ENCODE measurements at places on chromosomes 4 and X.

- DNase-seq, result no peak
Measured at GRCh38 chrX:153626025-153626633, 20.9 kb upstream of the DUSP9 start.

- DNase-seq, result no peak
Measured at GRCh38 chr4:94763500-94763899, 5.7 kb downstream of the BMPR1B start.

DNA sequence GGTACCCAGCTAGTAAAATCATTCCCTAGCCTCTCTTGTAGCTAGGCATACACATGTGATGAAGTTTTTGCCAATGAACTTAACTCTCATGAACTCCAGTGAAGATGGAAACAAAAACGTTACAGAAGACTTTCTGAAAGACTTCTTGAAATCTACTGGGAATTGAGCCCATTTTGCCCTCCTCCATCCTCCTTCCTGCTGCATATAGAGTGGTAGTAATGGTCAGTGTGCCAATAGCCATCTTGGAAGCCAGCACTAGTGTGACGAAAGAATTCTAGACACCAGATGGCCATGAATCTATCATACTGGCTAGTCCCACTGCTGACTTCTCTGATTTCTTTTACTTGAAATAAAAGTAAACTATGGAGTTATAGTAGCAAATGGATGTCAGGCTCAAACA, 30.9 kb upstream of the PPA2 start:
- DNase-seq, result no peak

GRCh38 chrX:44874420-44875184, 1.6 kb downstream of the KDM6A start:
- DNase-seq, result no peak

GRCh38 chr4:99028187-99028586, 32.7 kb downstream of the METAP1 start:
- no peak for DNase-seq

DNA sequence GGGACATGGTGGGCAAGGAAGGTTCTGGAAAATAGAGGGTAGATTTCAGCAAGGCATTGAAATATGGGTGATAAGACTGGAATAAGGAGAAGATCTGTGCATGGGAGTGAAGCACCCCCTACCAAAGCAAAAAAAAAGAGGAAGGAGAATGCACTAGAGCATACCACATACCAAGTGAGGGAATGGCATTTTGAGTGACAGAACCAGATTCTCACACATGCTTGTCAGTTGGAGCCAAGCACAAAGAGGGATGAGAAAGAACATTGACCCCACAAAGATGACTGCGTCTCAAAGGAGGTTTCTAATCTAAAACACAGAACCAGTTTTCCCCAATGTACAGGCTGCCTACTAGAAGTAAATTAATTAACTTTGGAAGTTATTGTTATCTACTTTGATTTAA, 140.3 kb upstream of the SMAD1 start:
- DNase-seq, result no peak

DNA sequence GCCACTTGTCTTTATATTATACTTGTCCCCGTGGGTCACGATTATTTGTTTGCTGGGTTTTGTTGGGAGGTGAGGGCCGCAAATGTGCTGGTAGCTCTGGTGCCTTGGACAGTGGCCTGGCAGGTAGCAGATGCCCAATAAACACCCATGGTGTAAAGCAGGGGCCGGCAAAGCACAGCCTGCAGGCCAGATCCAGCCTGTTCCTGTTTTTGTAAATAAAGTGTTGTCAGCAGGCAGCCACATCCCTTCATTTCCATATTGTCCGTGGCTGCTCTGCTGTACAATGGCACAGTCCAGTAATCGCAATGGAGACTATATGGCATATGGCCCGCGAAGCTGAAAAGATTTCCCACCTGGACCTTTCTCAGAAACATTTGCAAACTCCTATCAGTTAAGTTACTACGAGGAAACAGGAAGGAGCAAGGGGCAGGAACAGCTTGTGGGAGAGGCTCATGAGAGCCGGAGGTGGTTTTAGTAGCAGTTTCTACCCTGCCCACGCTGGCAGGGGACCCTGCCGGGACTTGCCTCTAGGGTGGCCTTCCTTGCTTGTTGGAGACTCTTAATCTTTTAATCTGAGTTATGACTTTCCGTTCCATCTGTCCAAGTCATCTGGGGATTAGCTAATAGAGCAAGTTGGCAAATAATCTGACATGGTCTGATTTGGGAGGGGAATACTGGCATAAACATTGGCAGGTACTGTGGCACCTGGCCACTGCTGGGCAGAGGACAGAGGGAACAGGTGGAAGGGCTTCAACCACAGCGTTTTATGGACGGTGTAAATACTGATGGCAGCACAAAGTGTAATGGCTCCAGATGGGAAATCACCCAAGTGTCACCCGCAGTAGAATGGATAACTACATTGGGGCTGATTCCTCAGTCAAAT, 19.6 kb downstream of the CLCN4 start:
- no peak for DNase-seq

DNA sequence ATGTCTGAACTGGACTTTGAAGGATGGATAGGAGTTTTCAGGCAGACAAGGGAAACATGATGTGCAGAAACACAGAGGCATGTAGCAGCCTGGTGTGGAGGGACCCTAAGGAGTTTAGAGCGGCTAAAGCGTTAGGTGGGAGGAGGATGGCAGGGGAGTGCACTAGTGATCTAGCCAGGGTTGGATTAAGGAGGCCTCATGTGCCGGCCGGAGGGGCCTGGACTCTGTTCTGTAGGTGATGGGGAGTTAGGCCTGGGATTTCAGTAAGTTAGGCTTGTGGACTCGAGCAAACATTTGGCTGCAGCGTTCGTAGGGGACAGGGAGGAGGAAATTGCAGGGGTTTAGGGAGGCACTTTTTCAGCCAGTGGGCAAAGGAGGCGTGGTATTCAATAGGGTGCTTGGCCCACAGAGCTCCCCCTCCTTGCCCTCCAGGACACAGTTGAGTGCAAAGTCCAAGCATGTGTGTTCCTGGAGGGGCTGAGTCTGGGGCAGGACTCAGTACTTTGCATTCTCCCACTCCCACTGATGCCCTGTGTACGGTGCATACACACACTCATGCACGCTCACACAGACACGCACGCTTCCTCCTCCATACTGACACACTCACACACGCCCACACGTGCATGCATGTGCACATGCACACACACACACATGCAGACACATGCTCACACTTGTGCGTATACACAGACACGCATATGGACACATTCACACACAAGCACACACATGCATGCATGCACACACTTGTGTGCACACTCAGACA, 18.6 kb downstream of the PSAPL1 start:
- no peak for DNase-seq

DNA sequence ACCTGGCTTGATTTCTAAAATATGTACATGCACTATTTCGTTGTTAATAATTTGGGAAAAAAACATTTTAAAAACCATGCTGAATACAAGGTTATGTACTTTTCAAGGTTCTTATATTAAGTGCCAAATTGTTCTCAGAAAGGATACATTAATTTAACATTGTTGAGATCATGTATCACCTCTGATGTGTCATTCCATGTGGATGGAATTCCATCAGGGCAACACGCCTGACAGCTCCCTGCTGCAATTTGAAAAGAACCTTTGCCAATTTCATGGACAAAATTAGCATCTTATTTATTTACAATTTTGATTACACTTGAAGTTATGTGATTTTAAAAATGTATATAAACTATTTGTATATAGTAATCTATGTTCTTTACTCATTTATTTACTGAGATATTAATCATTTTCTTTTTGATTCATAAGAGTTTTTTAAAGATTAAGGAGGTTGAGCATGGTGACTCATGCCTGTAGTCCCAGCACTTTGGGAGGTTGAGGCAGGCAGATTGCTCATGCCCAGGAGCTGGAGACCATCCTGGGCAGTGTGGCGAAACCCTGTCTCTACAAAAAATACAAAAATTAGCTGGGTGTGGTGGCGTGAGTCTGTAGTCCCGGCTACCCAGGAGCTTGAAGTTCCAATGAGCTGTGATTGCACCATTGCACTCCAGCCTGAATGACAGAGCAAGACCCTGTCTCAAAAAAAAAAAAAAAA, 142.8 kb downstream of the ENPP6 start:
- no peak for DNase-seq

DNA sequence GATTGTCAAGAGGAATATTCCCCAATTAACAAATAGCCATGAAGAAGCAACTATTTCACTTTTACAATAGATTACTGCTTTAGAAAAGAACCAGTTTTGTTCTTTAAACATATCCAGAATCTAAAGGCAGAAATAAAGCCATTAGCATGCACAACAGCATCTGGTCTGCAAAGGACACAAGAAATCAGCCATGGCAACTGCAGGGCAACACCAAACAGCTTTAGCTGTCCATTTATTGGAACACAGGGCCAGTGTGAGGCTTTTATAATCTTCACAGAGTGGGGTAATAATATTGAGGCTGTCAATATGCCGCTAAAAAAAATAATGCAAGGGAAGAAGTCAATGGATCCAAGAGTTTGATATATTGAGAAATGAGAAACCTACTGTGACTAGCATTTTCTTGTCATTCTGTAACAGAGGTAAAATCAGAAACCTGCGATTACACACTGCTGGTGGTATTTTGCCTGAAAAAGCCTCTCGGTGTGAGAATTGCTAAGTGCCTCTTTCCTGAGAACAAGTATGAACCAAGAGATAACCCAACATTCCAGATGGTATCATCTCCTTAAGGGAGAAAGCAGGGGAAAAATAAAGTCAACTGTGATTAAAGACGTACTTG, 2.7 kb upstream of the BANK1 start:
- DNase-seq, result no peak

GRCh38 chr4:74884266-74884665, 48.6 kb upstream of the PARM1 start:
- DNase-seq, result no peak

GRCh38 chr4:21625447-21625846, 323.1 kb downstream of the KCNIP4 start:
- DNase-seq, result no peak

GRCh38 chr4:10083331-10083771, 33.2 kb downstream of the WDR1 start:
- no peak for DNase-seq

- no peak for DNase-seq
Measured at GRCh38 chr4:77434299-77435092, 171.1 kb upstream of the CXCL13 start.

- DNase-seq, result no peak
Measured at GRCh38 chrX:136318156-136318555, 17.4 kb downstream of the ADGRG4 start.

GRCh38 chrX:79107891-79108718, 36.4 kb upstream of the GPR174 start:
- no peak for DNase-seq

- peak; percentile 10 for DNase-seq
Measured at GRCh38 chrX:30653415-30654131, at the start of gene GK. GK (plus strand) TSS chrX:30653423; CDS start chrX:30653538, 115 bp downstream.

GRCh38 chrX:3529466-3530010, 183.1 kb upstream of the MXRA5 start:
- DNase-seq, result no peak

- DNase-seq, result no peak
Measured at GRCh38 chr4:100708776-100709175, 191.0 kb upstream of the EMCN start.

- no peak for DNase-seq
Measured at GRCh38 chr4:184504385-184504784, 30.0 kb upstream of the IRF2 start.

- no peak for DNase-seq
Measured at GRCh38 chr4:147590249-147590920, 26.8 kb upstream of the TMEM184C start.

GRCh38 chrX:115363897-115364296, 74.4 kb downstream of the LUZP4 start:
- no peak for DNase-seq

GRCh38 chr4:157810137-157810774, 362.6 kb downstream of the GASK1B start:
- no peak for DNase-seq

- no peak for DNase-seq
Measured at GRCh38 chr4:139606579-139607501, 50.8 kb upstream of the SETD7 start.

- DNase-seq, result no peak
Measured at GRCh38 chrX:19912-20571, 261.1 kb upstream of the PLCXD1 start.

GRCh38 chr4:24224446-24224845, 334.6 kb upstream of the PPARGC1A start:
- no peak for DNase-seq

DNA sequence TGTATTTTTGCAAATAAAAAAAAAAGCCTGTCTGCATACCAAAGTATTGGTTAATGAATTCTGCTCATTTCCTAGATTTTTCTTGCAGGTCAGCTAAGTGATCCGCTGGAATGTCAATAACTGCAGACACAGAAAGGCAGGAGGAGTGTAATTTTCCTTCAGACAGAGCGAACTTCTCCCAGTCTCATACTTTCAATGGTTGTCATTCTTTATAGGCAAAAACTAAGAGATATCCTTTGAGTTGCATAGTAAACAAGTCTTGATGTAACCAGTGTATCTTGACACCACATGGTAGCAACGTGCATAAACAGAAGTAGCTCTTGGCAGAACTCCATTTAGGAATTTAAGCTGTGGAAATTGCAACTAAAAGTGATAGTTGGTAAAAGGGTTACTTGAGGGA, 8.2 kb downstream of the CAPN6 start:
- no peak for DNase-seq

- DNase-seq, result no peak
Measured at GRCh38 chr4:5036239-5036638, 15.0 kb upstream of the STK32B start.

DNA sequence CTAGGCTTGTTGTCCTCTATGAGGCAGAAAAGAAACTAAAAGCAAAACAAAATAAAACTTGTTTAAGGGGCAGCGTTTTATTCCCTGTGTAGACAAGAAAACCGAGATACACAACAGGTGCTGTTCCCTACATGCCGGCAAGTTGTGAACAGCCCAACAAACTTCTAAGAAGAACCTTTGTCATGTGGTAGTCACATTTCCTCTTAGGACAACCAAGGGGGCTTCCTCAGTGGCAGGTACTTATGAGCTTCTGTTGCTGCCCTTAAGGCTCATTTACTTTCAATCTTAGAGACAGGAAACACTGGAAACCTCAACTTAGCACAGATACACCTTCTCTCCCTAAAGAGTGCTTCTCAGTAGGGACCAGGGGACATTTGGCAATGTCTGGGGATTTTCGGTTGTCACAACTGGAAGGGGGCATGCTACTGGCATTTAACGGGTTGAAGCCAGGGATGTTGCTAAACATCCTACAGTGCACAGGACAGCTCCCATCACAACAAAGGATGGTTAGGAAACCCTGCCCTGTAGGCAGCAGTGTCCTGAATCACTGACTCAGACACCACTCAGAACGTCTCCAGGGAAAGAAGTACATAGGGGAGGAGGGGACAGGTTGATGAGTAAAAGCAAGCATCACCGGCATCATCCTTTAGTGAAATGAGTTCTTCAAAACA, 111.0 kb downstream of the ASB9 start:
- peak; percentile 53 for DNase-seq

- DNase-seq, result no peak
Measured at GRCh38 chr4:94623126-94623911, 134.4 kb upstream of the BMPR1B start.

- no peak for DNase-seq
Measured at GRCh38 chr4:6507345-6507744, 34.9 kb upstream of the PPP2R2C start.

- no peak for DNase-seq
Measured at GRCh38 chr4:138488533-138488932, 246.4 kb upstream of the SLC7A11 start.

GRCh38 chr4:153241970-153242838, 38.0 kb downstream of the TRIM2 start:
- DNase-seq, result no peak

GRCh38 chrX:34903316-34903715, 39.3 kb upstream of the FAM47B start:
- DNase-seq, result no peak

Measured in T-helper 2 cell (primary cell).